GM12864 (cell line): ENCODE measurements at places on chromosomes 4 and X.
A peak's percentile ranks its signal among the peaks of the same experiment; 100 is the strongest.

GRCh38 chrX:153539979-153540358 lies 22.5 kb downstream of the ATP2B3 start:
- no peak for DNase-seq

DNA sequence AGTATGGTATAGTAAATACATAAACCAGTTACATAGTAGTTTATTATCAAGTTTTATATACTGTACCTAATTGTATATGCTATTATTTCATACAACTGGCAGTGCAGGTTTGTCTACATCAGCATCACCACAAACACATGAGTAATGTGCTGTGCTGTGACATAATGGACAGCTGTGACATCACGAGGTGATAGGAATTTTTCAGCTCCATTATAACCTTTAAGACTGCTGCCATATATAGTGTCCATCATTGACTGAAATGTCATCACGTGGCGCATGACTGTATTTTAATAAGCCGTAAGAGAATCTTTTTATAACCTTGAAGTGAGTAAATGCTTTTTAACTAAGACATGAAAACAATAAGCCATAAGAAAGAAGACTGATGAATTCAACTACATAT lies 44.8 kb upstream of the ANK2 start:
- DNase-seq: no peak

DNA sequence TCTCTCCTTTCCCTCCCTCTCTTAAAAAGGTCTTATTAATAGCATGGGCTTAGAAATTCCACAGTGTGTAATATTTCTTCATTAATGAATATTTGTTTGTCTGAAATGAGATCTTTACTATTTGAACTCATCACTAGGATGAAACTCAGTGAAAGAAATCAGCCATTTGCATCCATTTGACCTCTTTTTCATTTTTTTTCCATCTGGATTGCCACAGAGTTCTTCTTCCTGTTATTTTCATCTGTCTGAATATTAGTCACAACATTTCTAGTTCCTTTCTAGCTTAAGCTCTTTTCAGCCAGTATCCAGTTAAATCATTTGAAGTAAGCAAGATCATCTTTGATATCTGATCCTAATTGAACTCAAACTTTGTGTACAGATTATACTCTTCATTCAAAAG lies 69.2 kb upstream of the PLS3 start:
- no peak for DNase-seq

- no peak for DNase-seq
Measured at GRCh38 chrX:71183341-71183740, 38.7 kb downstream of the NLGN3 start.

DNA sequence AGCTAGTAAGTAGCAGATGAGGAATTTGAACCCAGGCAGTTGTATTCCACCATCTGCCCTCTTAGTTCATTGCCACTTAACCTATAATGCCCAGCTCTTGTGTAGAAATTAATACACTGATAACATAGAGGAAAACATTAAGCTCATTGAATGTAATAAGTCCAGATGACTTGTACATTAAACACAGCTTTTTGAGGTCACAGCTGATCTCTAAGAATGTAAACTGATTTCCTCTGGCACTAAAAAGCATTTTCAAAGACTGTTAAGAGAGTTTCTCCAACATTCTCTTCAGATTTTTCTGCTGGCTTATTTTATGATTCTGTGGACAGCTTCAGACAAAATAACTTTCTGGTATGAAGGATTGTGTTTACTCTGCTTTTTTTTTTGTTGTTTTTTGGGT lies 42.7 kb downstream of the HPRT1 start:
- no peak for DNase-seq

DNA sequence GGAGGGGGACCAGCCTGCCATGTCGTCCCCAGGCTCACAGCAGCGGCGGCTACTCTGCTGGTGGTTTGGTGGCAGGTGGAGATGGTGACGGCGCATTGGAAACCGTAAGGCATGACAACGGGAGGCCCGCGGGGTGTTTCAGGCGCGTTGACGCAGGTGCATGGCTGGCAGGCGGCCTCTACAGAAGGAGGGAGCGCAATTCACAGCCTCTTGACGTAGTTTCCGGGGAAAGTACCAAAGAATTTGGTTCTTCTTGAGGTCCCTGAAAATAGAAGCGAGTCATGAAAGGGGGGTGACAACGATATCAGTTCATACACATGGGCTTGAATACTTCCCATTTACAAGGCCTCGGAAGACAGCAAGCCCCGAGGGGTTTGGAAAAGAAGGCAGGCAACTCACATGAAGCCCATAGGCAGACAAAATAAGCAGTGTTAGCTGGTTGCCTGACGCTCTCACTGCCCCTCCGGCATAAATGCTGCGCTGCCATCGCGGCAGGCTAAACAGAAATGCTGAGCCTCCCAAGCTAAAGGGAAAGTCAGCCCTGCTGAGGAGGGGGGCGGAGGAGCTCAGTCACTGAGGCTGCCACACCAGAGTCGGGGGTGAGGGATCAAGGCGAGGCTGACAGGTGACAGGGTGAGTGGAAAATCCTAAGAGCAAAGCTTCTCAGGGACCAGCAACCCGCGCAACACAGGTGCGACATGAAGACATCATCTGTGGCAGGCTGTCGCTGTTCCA lies 52.3 kb upstream of the PDLIM3 start:
- DNase-seq: peak; percentile 82

- DNase-seq: no peak
Measured at GRCh38 chr4:127548990-127549925, 83.5 kb upstream of the INTU start.

DNA sequence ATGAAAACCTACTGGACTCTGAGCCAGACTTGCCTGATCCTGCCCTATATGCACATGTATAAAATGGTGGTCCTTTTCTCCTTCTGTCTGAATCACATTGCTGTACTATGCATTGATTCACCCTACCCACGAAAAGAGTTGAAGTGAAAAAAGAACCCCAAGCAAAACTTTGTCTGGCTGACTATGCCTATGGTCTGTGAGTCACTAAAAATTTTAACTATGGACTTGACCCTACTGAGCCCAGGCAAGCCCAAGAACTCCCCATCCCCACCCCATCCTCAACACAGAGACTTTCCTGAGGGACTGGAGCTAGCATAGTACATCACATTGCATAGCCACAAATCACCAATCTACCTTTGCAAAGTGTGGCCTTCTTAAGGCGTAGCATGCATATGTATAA lies 116.6 kb upstream of the TENM3 start:
- no peak for DNase-seq

GRCh38 chr4:74874753-74875367 lies 58.1 kb upstream of the PARM1 start:
- DNase-seq: peak; percentile 38

- DNase-seq: no peak
Measured at GRCh38 chr4:84502955-84503373, 3.9 kb upstream of the NKX6-1 start.

DNA sequence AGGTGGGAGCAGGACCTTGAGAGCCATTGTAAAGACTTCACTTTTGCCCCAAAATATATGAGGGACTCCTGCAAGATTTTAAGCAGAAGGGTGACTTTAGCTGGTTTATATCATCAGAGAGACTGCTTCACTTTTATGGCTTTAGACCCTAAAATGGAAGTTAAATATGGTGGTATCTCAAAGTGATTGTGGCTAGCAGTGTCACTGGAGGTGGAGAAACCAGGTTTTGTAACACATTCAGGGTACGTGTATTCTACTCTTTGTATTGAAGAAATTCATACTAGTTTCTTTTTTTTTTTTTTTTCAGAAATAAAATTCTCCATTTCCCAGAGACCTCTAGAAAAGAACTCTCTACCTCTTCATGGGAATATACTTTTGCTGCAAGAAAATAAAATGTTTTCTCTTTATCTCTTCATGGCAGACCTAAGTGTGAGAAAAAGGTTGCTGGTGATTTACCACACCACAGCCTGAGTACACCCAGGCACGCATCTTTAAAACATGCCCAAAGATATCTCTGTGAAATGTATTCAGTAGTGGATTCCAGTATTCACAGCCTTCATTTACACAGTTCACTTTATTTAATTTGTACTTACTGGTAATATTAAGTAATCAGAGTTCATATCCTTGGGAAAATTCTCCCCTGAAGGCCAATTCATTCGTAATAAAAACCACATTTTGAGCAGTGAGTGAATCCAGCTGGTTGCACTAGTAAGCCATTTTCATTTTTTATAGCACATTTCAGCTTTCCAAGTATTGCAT lies 74.3 kb upstream of the GUCY1A1 start:
- DNase-seq: no peak

DNA sequence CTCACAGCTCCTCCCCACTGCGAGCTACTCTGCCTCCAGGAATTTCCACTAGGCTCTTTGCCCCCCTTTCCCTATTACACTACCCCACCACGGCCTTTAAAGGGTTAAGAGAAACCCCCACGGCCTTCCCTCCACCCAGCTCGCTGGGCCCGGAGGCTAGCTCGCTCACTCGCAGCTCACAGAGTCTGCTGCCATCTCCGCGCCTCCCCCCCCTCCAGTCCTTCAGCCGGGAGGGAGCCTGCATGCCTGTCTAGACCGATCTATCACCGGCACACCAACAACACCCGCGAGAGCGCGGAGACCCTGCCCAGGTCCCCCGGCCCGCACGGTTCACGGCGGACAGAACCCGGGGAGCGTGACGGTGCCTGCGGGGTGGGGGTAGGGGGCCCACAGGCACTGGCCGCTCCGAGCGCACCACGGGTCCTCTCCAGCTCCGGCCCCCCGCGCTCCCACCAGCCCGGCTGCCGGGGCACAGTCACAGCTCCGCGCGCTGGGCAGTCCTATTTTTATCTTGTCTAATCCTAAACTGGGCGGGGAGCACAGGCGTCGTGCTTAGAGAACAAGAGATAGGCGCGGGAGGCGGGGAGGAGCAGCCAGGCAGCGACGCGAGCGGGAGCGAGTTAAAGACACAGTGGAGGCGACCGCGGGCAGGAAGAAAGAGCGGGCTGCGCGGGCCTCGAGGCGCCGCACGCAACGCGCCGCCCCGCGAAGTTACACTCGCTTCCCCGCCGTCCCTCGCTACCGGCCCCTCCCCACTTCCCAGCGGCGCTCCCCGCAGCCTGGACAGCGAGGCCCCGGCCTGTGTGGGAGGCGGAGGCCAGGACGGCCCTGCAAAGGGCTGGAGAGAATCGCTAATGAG lies 3.5 kb downstream of the BCOR start:
- DNase-seq: no peak

GRCh38 chrX:8724300-8724699 lies 7.6 kb downstream of the ANOS1 start:
- DNase-seq: no peak

GRCh38 chr4:154719087-154719486 lies 24.7 kb upstream of the LRAT start:
- no peak for DNase-seq

- DNase-seq: no peak
Measured at GRCh38 chr4:8774071-8774470, 97.6 kb downstream of the HMX1 start.

- no peak for DNase-seq
Measured at GRCh38 chr4:166625018-166625637, 609.2 kb downstream of the SPOCK3 start.

- DNase-seq: no peak
Measured at GRCh38 chrX:110699109-110699508, 96.5 kb downstream of the CHRDL1 start.

- DNase-seq: no peak
Measured at GRCh38 chr4:99029852-99030251, 34.3 kb downstream of the METAP1 start.

DNA sequence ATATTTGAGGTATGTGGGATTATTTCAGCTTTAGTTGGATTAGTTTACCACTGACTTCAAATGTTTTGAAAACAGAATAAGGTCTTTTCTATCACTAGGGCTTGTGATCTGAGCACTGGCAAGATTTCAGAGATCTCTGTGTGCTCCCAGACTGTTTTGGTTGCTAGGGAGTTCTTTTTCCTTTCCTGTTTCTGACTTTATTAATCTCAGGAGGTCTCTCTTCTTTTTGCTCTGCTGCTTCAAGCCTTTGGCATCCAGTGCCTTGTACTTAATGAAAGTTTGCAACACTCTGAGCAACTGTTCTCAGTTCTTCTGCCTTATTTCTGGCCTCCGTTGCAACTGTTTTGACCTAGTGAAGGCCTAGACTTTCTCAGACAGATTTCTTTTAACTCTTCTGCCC lies 32.1 kb upstream of the PAQR3 start:
- no peak for DNase-seq

DNA sequence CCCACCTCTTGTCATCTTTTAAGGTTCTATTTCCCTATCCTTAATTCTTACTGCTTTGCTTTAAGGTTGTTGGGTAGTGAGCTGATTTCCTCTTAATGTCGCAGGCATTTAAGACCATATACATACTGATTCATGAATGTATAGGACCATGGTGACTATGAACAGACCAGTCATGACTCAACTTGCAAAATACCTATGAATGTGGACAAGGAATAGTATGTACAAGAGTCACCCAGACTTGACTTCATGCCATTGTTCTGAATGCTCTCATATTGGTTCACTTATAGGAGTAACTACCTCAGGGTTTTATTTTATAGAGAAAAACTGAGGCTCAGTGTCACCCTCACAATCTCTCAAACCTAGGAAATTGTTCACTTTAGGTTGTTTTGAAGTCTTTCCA lies 44.3 kb downstream of the CCNG2 start:
- no peak for DNase-seq

- no peak for DNase-seq
Measured at GRCh38 chrX:43865791-43866190, 16.5 kb downstream of the MAOB start.

GRCh38 chrX:147735364-147735763 lies 176.4 kb upstream of the FMR1 start:
- no peak for DNase-seq

DNA sequence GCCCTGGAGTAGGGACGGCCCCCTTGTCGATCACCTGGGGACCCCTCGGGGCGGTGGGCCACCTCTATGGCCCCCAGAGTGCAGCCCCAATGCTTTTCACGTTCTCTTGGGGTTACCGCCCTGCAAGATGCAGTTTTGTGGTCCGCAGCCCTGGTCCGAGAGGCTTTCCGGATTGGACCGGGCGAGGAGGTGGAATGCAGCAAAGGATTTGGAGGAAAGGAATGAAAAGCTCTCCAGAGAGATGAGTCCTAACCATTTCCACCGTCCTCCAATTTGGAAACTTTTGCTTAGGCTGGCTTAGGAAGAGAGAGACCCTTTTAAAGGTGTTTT lies 601 bp downstream of the SLC25A43 start:
- no peak for DNase-seq

GRCh38 chr4:84672177-84672576 lies 89.2 kb downstream of the CDS1 start:
- no peak for DNase-seq
